ENCODE measurements at places on chromosomes 7 and 10.

DNA sequence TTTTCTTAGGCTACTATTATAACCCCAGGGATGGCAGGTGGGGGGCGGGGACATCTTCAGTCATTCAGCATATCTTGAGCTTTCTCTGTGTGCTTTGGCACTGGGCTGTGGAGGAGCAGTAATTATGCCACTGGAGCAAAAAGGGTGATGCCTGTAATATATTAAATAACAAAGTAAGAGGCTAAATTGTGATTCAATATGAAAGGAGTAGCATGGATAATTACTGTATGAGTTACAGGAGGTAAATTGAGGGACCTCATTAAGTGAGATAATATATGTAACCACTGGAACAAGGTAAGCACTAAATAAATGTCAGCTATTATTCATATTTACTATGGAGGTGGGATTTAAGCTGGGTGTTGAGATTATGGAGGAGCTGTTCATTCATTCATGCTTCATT is 3.3 kb upstream of the STN1 start:
- no peak for DNase-seq

- no peak for DNase-seq
Measured at GRCh38 chr7:111835066-111835465, 272.8 kb upstream of the IMMP2L start.

GRCh38 chr10:3995302-3996210 is 210.5 kb upstream of the KLF6 start:
- DNase-seq: no peak

GRCh38 chr7:142319970-142320369 is 62.1 kb upstream of the PRSS58 start:
- DNase-seq: no peak

GRCh38 chr7:86768394-86768793 is 124.7 kb downstream of the GRM3 start:
- no peak for DNase-seq

GRCh38 chr7:130823060-130823459 is 89.1 kb upstream of the KLF14 start:
- DNase-seq: no peak

DNA sequence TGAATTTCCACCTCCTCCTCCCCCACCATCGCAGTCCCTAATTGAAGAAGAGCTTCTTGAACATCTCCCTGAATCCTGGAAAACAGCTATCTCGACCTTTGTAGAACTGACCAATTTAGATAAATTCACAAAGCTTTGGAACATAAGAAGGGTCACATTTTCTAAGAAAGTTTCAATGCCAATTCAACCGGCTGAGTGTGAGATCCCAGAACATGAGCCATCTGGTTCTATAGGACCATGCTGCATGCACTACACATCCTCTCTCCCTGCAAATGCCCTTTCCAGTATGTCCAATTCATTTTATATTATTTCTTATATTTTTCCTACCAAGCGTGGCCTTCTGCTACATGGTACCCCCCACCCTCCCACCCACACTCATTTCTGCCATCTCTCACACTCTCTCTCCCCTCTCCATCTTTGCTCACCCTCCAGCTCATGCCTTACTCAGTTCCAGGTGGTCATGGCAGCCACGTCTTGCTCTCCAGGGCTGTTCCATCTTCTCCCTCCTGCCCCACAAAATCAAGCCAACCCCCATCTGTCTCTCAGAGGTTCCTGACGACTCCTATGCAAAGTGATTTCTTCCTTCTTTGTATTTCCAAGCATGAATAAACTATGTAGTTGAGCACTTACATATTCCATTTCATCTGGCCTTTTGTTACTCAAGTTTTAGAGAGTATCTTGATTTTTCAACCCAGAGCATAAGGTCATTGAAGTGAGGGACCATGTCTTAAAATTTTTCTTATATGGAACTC is 19.3 kb downstream of the FRMD4A start:
- DNase-seq: no peak

- no peak for DNase-seq
Measured at GRCh38 chr7:4884164-4884563, 648 bp upstream of the RADIL start.

DNA sequence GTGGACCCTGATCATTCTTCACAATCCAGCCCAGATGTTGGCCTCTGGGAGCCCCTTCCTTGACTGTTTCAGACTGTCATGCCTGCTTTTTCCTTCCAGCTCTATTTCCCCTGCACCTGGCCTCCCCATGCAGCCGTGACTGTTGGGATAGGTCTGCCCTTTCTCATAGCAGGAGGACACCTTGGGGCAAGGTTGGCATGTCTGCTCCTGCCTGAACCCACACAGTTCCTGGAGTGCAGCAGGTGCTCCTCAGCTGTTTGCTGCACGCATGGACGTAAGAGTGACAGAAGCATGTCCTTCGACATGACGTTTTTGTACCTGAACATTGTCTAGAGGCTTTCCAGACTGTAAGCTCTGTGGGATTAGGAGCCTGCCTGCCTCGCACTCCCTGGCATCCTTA is 24.0 kb downstream of the POR start:
- DNase-seq: no peak

DNA sequence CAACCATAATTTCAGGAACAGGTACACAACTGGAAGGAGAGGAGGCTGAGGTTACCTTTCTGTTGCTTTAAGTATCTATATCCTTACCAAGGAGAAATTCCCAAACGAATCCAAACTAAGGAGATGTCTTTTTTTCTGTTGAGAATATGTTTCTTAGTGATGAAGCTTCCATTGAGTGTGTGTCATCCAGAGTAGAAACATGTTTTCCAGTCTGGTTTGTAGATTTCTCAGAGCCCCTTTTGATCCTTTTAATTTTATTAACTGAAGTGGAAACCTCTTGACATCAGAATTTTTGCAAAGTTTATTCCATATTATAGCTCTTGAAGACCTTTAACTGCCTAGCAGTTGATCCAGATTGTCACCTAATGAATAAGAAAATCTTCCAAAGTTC is 207.1 kb upstream of the FERD3L start:
- no peak for DNase-seq

DNA sequence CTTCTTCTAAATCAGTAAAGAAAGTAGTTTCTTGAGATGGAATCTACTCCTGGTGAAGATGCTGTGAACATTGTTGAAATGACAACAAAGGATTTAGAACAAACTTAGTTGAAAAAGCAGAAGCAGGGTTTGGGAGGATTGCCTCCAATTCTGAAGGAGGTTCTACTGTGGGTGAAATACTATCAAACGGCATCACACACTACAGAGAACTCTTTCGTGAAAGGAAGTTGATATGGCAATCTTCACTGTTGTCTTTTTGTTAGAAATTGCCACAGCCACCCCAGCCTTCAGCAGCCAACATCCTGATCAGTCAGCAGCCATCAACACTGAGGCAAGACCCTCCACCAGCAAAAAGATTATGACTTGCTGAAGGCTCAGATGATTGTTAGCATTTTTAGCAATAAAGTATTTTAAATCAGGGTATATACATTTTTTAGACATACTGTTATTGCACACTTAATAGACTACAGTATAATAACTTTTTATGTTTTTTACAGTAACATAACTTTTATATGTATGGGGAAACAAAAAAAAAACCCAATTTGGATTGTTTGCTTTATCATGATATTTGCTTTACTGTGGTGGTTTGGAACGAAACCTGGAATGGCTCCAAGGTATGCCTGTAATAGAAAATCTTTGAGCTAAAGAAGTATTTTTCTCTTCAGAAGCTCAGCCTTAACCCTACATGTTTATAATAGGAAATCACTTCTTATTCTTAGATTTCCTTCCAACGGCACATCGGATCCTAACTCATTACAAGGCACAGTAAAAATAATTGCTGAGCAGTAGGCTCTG is 257.3 kb downstream of the LRMDA start:
- DNase-seq: no peak

DNA sequence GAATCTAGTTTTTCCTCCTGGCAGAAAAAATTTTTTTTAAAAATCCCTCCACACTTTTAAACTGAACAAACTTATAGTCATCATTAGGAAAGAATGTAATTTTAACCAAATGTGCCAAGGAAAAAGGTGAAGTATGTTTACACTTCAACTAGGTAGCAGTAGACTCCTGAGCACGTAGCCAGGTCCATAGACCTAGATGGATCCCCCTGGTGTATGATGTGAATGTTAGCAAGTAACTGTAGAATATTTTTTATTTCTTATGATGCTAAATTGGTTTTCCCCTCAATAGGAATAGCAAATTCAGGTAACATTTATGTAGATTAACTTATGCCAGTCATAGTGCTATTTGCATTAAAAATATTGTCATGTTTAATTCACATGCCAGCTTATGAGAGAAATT is 19.6 kb downstream of the CABCOCO1 start:
- no peak for DNase-seq

- DNase-seq: no peak
Measured at GRCh38 chr10:6514180-6514579, 65.9 kb downstream of the PRKCQ start.
